ENCODE measurements at places on chromosomes 3 and 15. TPM values are rescaled to one million over a fixed set of nuclear protein-coding genes. Genes with fewer than 3 reads are reported as not detected.

DNA sequence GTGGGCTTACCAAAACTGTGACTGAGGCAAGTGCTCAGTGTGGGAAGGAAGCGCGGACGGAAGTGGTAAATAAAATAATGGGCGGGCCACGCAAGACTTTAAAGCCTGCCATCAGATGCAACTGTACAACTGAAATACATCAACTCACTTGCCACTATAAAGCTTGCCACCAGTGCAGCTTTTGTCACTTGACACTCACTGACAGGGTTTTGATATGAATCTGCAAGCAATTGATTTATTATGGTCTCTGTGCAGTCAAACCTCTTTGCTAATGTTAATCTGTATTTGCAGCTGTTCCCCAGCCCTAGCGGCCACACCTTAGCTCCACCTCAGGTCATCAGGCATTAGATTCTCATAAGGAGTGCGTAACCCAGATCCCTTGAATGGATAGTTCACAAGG lies 2.3 kb upstream of the GFM1 start:
- DNase-seq = no peak

The LTK gene
- 3.1 TPM for polyA plus RNA-seq

GRCh38 chr3:123344907-123345594 lies 103.8 kb downstream of the ADCY5 start:
- DNase-seq = no peak

GRCh38 chr3:82030916-82031315 lies 269.5 kb upstream of the GBE1 start:
- no peak for DNase-seq

- no peak for DNase-seq
These were observed 13.7 kb downstream of the LRRK1 start for GRCh38 chr15:100932676-100933348.

DNA sequence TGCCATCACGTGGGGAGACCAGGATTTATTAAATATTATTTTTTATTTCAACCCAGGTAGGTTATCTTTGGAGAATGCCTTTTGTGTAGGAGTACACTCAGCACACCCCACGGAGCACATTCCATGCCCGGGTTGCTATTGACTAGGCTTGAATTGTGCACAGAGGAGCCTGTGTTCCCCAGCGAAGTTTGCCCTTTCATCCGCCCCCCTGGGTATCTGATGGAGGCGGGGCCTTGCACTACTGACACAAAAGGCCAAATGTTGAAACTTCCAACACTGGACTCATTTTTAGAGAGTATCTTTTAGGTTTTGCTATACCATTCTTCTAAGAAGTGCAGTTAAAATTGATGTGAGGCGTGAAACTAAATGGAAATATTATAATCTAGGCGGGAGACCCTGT lies 39.3 kb upstream of the PPP4R2 start:
- no peak for DNase-seq
